Activated CD4-positive, alpha-beta T cell treated with anti-CD3 and anti-CD28 coated beads, Interleukin-2, amount 10 ng/mL, durations not matched to agents 24 days and 14 days (primary cell): ENCODE measurements at places on chromosomes 11 and 22. TPM values are rescaled to one million over a fixed set of nuclear protein-coding genes. Genes with fewer than 3 reads are reported as not detected.

GRCh38 chr11:11757909-11758308 is 83.9 kb upstream of the USP47 start:
- no peaks in the 10 kb centered on the region for H3K4me1 ChIP-seq
- no peak overlapping the region for H3K27ac ChIP-seq
- no peak for DNase-seq
- no peaks in the 10 kb centered on the region for H3K36me3 ChIP-seq
- H3K27me3 ChIP-seq, result peaks cover 5% of the 10 kb centered on the region
- no peak overlapping the region for H3K4me3 ChIP-seq

DNA sequence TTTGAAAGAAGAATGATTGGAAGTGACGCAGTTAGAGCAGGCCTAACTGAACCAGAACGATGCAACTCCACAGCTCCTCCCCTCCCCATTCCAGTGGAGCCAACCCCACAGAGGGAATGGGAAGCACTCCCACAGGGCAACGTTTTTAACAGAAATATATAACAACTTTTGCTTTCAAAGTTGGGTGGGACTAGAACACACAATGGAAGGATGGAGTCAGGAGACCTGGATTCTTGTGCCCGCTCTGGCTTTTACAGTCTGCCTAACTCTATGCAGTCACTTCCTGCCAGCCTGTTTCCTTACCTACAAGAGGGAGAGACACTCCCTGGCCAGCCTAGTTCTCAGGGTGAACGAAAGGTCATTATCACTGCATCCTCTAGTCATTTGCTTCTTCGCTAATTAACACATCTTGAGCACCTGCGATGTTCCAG is 75.5 kb downstream of the PACSIN2 start:
- no peak overlapping the region for H3K4me3 ChIP-seq
- DNase-seq, result no peak
- no peaks in the 10 kb centered on the region for H3K27me3 ChIP-seq
- H3K27ac ChIP-seq, result no peak overlapping the region
- H3K36me3 ChIP-seq, result peaks cover 5% of the 10 kb centered on the region
- peaks cover 25% of the 10 kb centered on the region for H3K4me1 ChIP-seq

DNA sequence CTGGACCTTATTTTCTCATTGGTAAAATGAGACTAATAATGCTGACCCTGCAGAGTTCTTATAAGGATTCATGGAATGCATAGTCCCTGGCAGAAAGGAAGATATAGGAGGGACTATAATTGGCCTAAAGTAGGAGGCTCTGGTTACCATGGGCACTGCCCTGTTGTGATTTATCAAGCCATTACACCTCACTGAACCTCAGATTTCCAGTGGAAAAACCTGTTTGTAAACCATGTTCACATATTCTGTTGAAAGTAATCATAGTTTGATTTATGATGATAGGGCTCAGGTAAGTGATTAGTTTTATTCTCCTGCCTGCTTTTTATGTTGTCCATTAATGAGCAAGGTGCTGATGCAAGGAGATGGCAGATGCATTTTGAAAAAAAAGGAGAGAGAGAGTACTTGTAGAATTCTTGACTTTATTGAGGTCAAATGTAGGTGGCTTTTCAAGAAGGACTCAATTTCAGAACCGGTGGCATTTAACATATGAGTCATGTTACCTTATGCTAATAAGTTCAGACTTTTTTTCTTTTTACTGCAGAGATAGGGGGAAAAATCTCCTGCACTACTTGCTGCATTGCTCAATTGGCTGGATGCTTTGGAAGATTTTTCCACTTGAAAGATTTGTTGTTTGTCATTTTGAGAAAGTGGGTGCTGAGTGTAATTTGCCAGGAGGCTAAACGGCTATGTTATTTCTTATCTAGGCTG is 14.6 kb downstream of the NF2 start:
- H3K4me1 ChIP-seq, result peaks cover 29% of the 10 kb centered on the region
- H3K36me3 ChIP-seq, result peaks cover 3% of the 10 kb centered on the region
- no peaks in the 10 kb centered on the region for H3K27me3 ChIP-seq
- no peak for DNase-seq
- H3K27ac ChIP-seq, result peak overlapping the region; percentile 63
- peak overlapping the region; percentile 36 for H3K4me3 ChIP-seq

GRCh38 chr11:119518746-119519730 is 96.1 kb upstream of the THY1 start:
- no peak for DNase-seq
- H3K36me3 ChIP-seq, result no peaks in the 10 kb centered on the region
- H3K4me1 ChIP-seq, result no peaks in the 10 kb centered on the region

Gene MYEOV
- 0.21 and 0.83 TPM in 2 replicates for total RNA-seq

DNA sequence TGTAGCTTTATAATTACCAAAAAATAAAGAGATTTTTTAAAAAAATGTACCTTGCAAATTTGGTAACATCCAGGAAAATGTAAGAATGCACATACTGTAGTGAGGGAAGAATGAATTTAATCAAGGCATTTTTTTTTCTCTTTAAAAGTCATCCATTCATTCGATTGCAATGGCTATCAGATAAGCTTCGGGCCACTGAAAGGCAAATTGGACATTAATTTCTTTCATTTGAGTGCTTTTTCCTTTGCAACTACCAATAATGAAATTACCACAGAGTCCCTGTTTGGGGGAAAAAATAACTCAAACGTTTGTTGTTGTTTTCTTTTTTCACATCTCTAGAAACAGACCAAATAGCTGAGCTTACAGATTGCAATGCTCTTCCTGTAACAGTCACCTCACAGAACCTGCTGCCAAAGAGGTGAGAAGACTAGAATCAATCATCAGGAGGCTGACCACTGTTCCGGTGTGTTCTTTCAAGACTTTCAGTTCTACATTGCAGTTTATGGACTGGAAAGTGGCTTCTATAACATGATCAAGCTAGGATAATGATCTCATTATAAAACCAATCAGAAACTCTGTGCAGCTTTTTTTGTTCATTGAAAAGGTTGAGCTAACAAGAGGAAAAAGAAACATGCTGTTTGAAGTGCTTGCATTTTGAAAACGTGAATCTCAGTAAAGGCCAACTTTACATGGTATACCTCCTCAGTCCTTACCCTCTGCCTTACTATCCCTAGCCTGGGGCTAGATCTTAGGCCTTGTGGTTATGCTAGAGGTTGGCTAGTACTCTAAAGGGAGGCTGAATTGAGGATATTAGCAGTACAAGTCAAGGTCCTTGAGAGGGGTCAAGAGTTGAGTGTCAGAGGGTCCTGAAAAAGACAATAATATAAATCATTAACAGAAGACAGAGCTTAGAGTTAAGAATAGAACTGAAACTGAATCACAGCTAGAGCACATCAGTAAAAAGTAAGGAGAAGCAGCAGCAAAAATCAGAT is 1276.1 kb downstream of the LRRC4C start:
- no peaks in the 10 kb centered on the region for H3K36me3 ChIP-seq
- H3K27me3 ChIP-seq, result no peaks in the 10 kb centered on the region
- H3K4me1 ChIP-seq, result no peaks in the 10 kb centered on the region
- DNase-seq, result no peak
- no peak overlapping the region for H3K4me3 ChIP-seq

- H3K36me3 ChIP-seq, result no peaks in the 10 kb centered on the region
- H3K27me3 ChIP-seq, result no peaks in the 10 kb centered on the region
- no peak overlapping the region for H3K4me3 ChIP-seq
- no peaks in the 10 kb centered on the region for H3K4me1 ChIP-seq
Observed at GRCh38 chr11:104443387-104443786, 279.4 kb upstream of the PDGFD start.

GRCh38 chr11:125224391-125225021 is 60.0 kb downstream of the PKNOX2 start:
- H3K27me3 ChIP-seq, result peaks cover 4% of the 10 kb centered on the region
- no peak for DNase-seq
- no peak overlapping the region for H3K27ac ChIP-seq
- no peaks in the 10 kb centered on the region for H3K4me1 ChIP-seq

DNA sequence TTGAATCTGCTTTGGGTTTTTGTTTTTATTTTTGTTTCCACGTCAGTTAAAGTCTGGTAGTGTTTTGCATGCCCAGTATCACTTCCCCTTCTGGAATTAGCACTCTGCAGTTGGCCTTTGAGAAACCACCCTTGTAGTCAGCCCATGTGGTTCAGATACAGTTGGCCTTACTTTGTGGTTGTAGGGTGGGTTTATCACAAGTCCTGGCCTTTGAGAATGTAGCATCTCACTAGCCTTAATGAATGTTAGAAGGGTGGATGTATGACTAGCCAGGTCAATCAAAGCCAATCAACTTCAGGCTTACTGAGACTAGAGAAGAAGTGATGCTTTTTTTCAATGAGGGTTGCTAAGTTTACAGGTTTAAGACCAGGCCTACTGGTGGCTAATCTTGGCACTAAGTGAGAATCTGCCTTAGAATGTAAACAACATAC is 19.8 kb downstream of the ARL14EP start:
- peaks cover 6% of the 10 kb centered on the region for H3K4me1 ChIP-seq
- peaks cover 20% of the 10 kb centered on the region for H3K36me3 ChIP-seq
- no peak overlapping the region for H3K4me3 ChIP-seq
- DNase-seq, result peak; percentile 41
- H3K27ac ChIP-seq, result no peak overlapping the region

Gene C11orf87
- total RNA-seq, result not detected in 2 replicates

GRCh38 chr11:72478669-72479068 is 44.3 kb upstream of the CLPB start:
- peaks cover 22% of the 10 kb centered on the region for H3K27me3 ChIP-seq
- H3K27ac ChIP-seq, result no peak overlapping the region
- H3K4me3 ChIP-seq, result no peak overlapping the region
- H3K4me1 ChIP-seq, result peaks cover 12% of the 10 kb centered on the region
- DNase-seq, result no peak

Gene MMP10
- 0.14 TPM in 1 of 2 replicates, not detected in the other for total RNA-seq

Gene ALX4
- not detected in 2 replicates for total RNA-seq

Gene SLC22A9
- total RNA-seq, result not detected in 2 replicates

GRCh38 chr22:21568347-21569075 is 997 bp downstream of the UBE2L3 start:
- H3K4me1 ChIP-seq, result peaks cover 33% of the 10 kb centered on the region
- H3K27ac ChIP-seq, result peak overlapping the region; percentile 90
- DNase-seq, result peak; percentile 77
- peak overlapping the region; percentile 90 for H3K4me3 ChIP-seq

Gene APOC3
- not detected in 2 replicates for total RNA-seq

- no peak overlapping the region for H3K4me3 ChIP-seq
- H3K27me3 ChIP-seq, result peaks cover 2% of the 10 kb centered on the region
- DNase-seq, result no peak
- no peak overlapping the region for H3K27ac ChIP-seq
- no peaks in the 10 kb centered on the region for H3K36me3 ChIP-seq
Observed at GRCh38 chr11:16000065-16000464, 356.3 kb downstream of the SOX6 start.

GRCh38 chr11:63508009-63508408 is 2.1 kb downstream of the LGALS12 start:
- no peaks in the 10 kb centered on the region for H3K27me3 ChIP-seq
- no peak overlapping the region for H3K27ac ChIP-seq
- DNase-seq, result peak; percentile 68

DNA sequence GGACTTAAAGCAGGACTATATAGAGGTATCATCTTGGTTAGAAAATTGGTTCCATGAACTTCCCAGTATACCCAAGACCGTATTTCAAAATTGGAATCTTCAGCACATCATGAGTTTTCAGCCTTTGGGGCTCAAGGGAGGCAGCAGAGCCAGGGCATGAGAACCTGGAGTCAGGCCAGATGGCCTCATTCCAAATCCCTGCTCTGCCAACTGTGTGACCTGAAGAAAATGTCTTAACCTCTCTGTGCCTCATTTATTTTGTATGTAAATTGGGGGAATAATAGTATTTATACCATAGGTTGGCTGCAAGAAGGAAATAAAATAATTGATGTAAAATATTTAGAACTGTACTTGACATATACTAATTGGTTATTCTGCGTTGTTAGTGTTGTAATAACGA is 987.6 kb downstream of the TBC1D22A start:
- no peak for DNase-seq
- no peaks in the 10 kb centered on the region for H3K4me1 ChIP-seq
- H3K27me3 ChIP-seq, result no peaks in the 10 kb centered on the region

GRCh38 chr11:1889224-1889930 is 2.3 kb downstream of the PRR33 start:
- H3K27me3 ChIP-seq, result no peaks in the 10 kb centered on the region
- peak overlapping the region; percentile 84 for H3K27ac ChIP-seq
- peak; percentile 91 for DNase-seq
